ENCODE measurements at places on chromosomes 3 and 15.

DNA sequence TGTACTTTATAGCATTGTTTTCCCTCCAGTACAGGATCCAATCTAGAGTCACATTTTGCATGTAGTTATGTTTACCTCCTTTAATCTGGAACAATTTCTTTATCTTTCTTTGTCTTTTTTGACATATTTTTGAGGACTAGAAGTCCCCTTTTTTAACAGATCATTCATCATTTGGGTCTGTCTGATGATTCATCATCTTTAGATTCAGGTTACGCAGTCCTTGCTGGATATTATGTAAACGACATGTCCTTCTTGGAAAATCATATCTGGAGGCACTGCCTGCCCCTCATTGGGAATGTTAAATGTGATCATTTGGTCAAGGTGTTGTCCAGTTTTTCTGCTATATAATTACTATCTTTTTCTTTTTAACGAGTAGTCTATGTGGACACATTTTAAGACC lies 18.3 kb downstream of the TGM4 start:
- DNase-seq = peak; percentile 28

DNA sequence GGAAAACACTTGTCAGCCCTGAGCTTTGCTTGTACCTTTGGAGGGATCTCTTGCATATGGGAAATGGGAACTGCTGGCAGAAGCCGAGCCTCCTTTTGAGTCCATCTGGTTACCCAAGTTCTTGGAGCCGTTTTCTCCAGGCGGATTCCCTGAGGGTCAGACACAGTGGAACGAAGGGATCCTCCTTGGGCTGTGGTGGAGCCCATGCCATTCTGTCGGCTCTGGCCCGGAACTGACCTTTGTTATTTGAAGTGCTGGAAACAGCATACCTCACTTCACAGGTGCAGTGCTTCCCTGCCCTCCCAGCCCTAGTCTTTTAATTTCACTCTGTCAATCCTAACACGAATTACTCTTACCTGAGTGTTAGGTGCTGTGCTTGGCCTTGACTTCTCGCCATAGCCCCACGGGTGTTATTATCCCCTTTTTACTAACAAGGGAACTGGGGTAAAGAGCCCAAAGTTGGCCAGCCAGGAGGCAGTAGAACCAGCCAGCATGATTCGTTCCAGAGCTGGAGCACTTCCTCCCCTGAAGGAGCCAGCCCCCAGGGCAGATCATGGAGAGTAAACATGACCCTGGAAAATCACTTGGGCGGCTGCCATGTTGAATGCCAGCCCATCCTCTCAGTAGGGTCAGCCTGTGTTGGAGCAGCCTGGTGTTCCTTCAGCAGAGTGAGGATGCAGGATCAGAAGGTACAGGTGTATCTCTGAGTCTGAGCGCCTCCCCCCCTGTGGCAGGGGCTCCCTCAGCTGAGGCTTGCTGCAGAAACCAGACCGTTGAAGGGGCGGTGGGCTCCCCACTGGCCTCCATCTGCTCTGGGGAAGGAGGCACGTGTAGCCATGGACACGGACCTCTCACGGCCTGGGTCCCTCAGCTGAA lies 143.2 kb downstream of the DNAJB8 start:
- DNase-seq = no peak

DNA sequence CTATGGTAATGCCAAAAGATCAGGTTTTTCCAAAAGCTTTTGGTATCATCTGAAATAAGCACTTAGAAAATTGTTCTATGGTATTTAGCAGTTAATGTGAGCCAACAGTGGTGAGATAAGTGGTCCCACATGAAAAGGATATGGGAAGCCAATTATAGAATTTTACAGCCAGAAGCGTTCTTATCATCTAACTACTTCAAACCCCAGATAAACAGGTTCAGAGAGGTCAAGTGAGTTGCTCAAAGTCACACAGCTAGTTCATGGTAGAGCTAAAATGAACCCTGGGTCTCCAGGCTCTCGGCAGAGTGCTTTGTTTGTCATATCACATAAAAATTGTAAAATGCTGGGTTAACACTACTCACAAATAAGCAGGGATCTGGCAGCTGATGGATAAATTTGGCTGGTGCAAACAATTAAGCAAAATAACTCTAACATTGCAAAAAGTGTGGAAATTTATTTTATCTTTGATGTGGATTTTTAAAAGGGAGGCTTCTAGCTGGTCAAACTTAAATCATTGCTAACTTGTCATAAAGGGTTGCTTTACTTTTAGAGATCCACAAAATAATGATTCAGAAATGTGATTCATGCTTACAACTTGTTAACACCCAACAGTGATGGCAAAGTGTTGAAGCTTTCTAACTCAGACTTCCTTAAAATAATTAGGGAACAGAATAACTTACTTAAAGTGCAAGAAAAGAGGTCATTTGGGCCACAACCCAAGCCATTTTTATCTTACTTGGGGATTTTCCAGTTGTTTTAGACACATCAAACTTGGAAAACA lies 202.8 kb upstream of the TBC1D5 start:
- DNase-seq = peak; percentile 3

DNA sequence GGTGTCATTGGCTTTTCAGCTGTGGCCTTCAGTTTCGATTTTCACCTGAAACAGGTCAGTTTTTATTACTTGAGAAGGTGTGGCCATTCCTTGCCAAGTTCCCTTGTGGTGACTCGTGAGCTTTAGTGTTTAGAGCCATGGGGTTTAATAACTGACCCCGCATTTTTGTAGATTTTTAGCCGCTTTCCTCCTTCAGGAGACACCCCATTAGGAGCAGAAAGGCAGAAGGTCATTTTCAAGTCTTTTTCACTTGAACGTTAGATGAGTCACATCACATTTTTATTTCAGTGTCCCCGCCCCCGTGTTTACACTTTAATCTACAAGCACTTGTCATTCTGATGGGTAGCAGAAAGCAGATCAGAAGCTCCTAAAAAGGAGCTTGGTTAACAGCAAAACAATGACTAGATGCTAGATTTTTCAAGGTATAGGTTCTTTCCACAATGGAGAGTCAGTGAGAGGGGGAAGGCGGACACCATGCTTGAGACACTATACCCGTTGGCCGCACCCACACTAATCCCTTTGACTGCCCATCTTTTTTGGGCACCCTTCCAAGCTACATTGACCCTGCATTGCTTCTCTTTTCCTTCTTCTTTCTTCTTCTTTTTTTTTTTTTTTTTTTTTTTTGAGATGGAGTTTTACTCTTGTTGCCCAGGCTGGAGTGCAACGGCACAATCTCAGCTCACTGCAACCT lies 132.7 kb downstream of the GHSR start:
- DNase-seq = peak; percentile 46

- DNase-seq = peak; percentile 20
Observed at GRCh38 chr15:83837945-83838571, 184.1 kb downstream of the ADAMTSL3 start.

- peak; percentile 18 for DNase-seq
Observed at GRCh38 chr3:94159062-94159828, 96.4 kb downstream of the NSUN3 start.

GRCh38 chr3:191358929-191359328 lies 28.6 kb upstream of the UTS2B start:
- no peak for DNase-seq

DNA sequence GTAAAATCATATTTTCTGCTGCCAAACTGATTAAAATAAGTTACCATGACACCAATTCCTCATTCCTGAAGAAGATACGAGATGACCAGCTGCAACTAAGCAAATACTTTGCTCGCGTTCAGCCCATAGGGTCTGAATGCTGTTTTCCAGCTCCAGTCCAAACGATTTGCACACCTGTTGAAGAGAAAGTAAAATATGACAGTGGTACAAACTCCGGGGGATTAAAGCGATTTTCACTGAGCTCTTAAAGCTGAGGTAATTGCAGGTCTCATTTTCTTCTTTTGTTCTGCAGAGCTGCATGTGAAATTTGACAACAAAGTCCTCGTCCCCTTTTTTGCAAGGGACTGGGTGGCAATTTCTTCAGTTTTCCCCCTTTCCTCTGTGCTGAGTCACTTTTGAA lies 118.4 kb downstream of the NR2F2 start:
- no peak for DNase-seq

GRCh38 chr3:58358092-58358491 lies 25.4 kb downstream of the PXK start:
- DNase-seq = no peak

Measured in fibroblast of skin of abdomen (primary cell).